Posterior cingulate gyrus (tissue), 11 donors: ENCODE measurements at places on chromosomes 2 and 18.

- no peak for DNase-seq
Measured at GRCh38 chr18:79011300-79011870, 31.8 kb downstream of the SALL3 start.

GRCh38 chr2:68880213-68880612, 9.0 kb upstream of the BMP10 start:
- DNase-seq: no peak

DNA sequence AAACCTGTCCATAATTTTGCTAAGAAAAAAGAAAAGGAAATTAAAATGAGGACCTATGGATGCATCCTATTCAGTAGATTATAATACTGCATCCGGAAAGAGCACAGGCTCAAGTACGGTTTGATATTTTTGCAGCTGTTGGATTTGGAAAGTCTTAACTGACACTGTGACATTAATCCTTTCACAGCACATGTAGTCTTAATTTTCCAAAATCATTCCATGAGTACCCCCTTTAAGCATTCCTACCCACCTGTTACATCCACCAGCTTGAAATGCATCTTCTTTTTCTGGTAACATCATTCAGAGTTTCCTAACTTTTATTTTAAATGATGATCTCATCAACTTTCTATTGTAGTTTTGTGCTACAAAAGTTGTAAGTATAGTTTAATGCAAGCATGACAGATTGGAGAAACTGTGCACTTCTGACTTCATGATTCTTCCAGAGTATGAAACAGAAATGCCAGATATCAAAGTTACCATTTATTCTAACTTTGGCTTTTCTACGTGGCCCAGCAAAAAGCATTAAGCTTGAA, 113.5 kb downstream of the ESCO1 start:
- DNase-seq: no peak

- no peak for DNase-seq
Measured at GRCh38 chr2:45944074-45944473, 292.6 kb downstream of the PRKCE start.

DNA sequence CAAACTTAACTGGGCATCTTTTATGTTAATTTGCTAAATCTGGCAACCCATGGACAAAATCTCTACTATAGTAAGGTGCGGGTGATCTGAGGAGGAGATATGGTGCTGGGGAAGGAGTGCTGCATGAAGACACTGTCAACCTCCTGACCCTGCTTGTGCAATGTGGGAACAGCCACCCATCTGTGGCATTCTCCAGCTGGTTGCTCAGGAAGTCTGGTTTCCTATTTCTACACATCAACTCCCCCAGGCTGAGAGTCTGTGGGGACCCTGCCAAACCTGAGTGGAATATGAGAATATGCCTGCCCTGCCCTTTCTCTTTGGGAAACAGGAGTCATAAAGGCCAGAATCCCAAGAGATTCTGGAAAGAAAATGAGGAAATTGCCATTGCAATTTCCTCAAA, 60.1 kb upstream of the PAX3 start:
- no peak for DNase-seq

GRCh38 chr2:176854878-176855277, 357.7 kb upstream of the HNRNPA3 start:
- DNase-seq: no peak
